ENCODE measurements at places on chromosomes 1 and 21.

DNA sequence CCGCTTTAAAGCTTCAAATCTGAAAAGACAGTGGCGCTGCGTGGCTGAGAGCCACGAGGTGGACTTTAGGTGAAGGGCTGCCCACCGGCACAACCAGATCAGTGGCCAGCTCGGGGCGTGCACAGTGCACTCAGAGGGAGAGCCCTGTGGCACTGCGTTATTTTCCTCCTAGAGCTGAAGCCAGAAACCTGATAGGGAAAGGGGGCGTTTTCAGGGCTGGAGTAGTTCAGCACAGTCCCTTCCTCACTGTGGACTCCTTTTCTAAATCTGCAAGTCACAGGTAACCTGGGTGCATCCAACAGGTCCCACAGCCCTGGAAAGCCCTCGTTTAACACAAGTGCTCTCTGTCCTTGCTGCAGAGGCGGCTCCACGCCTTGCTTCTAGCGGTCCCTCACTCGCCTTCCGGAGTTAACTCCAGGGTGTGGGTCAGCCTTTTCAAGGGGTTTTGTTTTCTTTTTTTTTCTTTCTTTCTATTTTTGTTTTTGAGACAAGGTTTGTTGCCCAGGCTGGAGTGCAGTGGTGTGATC, 81.2 kb downstream of the GALNT2 start:
- DNase-seq: no peak

- DNase-seq: no peak
Measured at GRCh38 chr1:31110846-31111245, 45.3 kb upstream of the PUM1 start.

GRCh38 chr1:186152227-186152619, 222.8 kb downstream of the TPR start:
- no peak for DNase-seq

- DNase-seq: no peak
Measured at GRCh38 chr1:40648200-40648599, 17.3 kb downstream of the RIMS3 start.

GRCh38 chr1:14940285-14940870, 213.2 kb upstream of the TMEM51 start:
- no peak for DNase-seq

All from H54 (cell line).